Fibroblast of villous mesenchyme (primary cell): ENCODE measurements at places on chromosomes 6 and 20. TPM values are rescaled to one million over a fixed set of nuclear protein-coding genes. Genes with fewer than 3 reads are reported as not detected.

The VGLL2 gene
- not detected in 2 replicates for total RNA-seq

The ZSCAN23 gene
- total RNA-seq = 4.3 and 9.0 TPM in 2 replicates

The TRAM2 gene
- total RNA-seq = 159 and 196 TPM in 2 replicates

The OTOR gene
- total RNA-seq = not detected in 2 replicates

The LRFN2 gene
- total RNA-seq = not detected in 2 replicates

The FOXP4 gene
- total RNA-seq = 2.2 and 4.5 TPM in 2 replicates

The SAMD3 gene
- total RNA-seq = 3.0 and 5.5 TPM in 2 replicates

The FKBP1C gene
- 0.43 and 1.6 TPM in 2 replicates for total RNA-seq

The C20orf202 gene
- under 0.01 TPM in 1 of 2 replicates, not detected in the other for total RNA-seq

The ULBP2 gene
- total RNA-seq = 4.5 and 6.9 TPM in 2 replicates

The KCNK16 gene
- total RNA-seq = not detected in 2 replicates

The CFAP206 gene
- total RNA-seq = 0.86 TPM in 1 of 2 replicates, not detected in the other

The C6orf163 gene
- total RNA-seq = 2.6 and 2.9 TPM in 2 replicates

The FAM210B gene
- 38.0 and 46.2 TPM in 2 replicates for total RNA-seq

The HLA-DMB gene
- total RNA-seq = 1.7 TPM in 1 of 2 replicates, not detected in the other

The BTNL2 gene
- total RNA-seq = not detected in 2 replicates

The CUL9 gene
- total RNA-seq = 23.3 and 27.7 TPM in 2 replicates

The NELFE gene
- 106 and 120 TPM in 2 replicates for total RNA-seq

The XKR7 gene
- total RNA-seq = not detected in 2 replicates

The SYNJ2 gene
- total RNA-seq = 36.7 and 53.1 TPM in 2 replicates

The BMP6 gene
- under 0.01 and 1.7 TPM in 2 replicates for total RNA-seq

The SLC2A10 gene
- total RNA-seq = 45.4 and 52.7 TPM in 2 replicates

The SLC4A11 gene
- total RNA-seq = 1.6 and 1.7 TPM in 2 replicates

The F13A1 gene
- under 0.01 TPM in 1 of 2 replicates, not detected in the other for total RNA-seq

The UBD gene
- not detected in 2 replicates for total RNA-seq

The MATN4 gene
- not detected in 2 replicates for total RNA-seq

The IPCEF1 gene
- 0.32 and 0.86 TPM in 2 replicates for total RNA-seq

The MCCD1 gene
- total RNA-seq = not detected in 2 replicates

The PRRT1 gene
- under 0.01 and 0.32 TPM in 2 replicates for total RNA-seq

The RPN2 gene
- 173 and 218 TPM in 2 replicates for total RNA-seq

The RREB1 gene
- 24.5 and 26.3 TPM in 2 replicates for total RNA-seq

The GSTA3 gene
- total RNA-seq = not detected in 2 replicates

The BPIFA2 gene
- not detected in 2 replicates for total RNA-seq

The CGA gene
- total RNA-seq = 0.32 TPM in 1 of 2 replicates, not detected in the other

The FAM209B gene
- total RNA-seq = not detected in 2 replicates

The PRKN gene
- total RNA-seq = 2.2 and 4.2 TPM in 2 replicates

The DCBLD1 gene
- total RNA-seq = 39.0 and 69.1 TPM in 2 replicates

The RNF144B gene
- 0.97 and 2.6 TPM in 2 replicates for total RNA-seq

The PLA2G7 gene
- not detected in 2 replicates for total RNA-seq

The SLC22A23 gene
- 2.2 and 2.6 TPM in 2 replicates for total RNA-seq

The VSX1 gene
- not detected in 2 replicates for total RNA-seq

The OVOL2 gene
- total RNA-seq = not detected in 2 replicates

The AGPAT4 gene
- total RNA-seq = 11.2 and 12.9 TPM in 2 replicates

The SYCP2 gene
- 1.6 and 3.0 TPM in 2 replicates for total RNA-seq

The KIF16B gene
- total RNA-seq = 11.0 and 13.4 TPM in 2 replicates

The DLK2 gene
- total RNA-seq = 0.64 and 1.7 TPM in 2 replicates

The DUSP22 gene
- total RNA-seq = 14.2 and 14.7 TPM in 2 replicates

The WFDC10B gene
- not detected in 2 replicates for total RNA-seq

The TCP11 gene
- 0.32 TPM in 1 of 2 replicates, not detected in the other for total RNA-seq

The MYMX gene
- not detected in 2 replicates for total RNA-seq

The SLC17A3 gene
- total RNA-seq = not detected in 2 replicates

The TREM2 gene
- total RNA-seq = not detected in 2 replicates

The FOXF2 gene
- total RNA-seq = 0.97 TPM in 1 of 2 replicates, not detected in the other

The BHLHE23 gene
- not detected in 2 replicates for total RNA-seq

The PDE10A gene
- 5.6 and 9.0 TPM in 2 replicates for total RNA-seq

The LY6G6F gene
- total RNA-seq = not detected in 2 replicates

The IRF4 gene
- under 0.01 TPM in 1 of 2 replicates, not detected in the other for total RNA-seq

The CST4 gene
- 0.32 TPM in 1 of 2 replicates, not detected in the other for total RNA-seq

The COL21A1 gene
- under 0.01 and 0.64 TPM in 2 replicates for total RNA-seq
